H4 (cell line): ENCODE measurements at places on chromosomes 1 and 21. TPM values are rescaled to one million over a fixed set of nuclear protein-coding genes. Genes with fewer than 3 reads are reported as not detected.

GRCh38 chr1:7278045-7278444 is 492.8 kb downstream of the CAMTA1 start:
- no peak for DNase-seq

The TSPEAR gene
- total RNA-seq = 0.08 TPM in 1 of 2 replicates, not detected in the other

- peak; percentile 92 for DNase-seq
Observed at GRCh38 chr1:181088079-181089016, at the start of gene IER5. Gene IER5 (plus strand): TSS chr1:181088700. CDS start chr1:181088903, 203 bp downstream.

DNA sequence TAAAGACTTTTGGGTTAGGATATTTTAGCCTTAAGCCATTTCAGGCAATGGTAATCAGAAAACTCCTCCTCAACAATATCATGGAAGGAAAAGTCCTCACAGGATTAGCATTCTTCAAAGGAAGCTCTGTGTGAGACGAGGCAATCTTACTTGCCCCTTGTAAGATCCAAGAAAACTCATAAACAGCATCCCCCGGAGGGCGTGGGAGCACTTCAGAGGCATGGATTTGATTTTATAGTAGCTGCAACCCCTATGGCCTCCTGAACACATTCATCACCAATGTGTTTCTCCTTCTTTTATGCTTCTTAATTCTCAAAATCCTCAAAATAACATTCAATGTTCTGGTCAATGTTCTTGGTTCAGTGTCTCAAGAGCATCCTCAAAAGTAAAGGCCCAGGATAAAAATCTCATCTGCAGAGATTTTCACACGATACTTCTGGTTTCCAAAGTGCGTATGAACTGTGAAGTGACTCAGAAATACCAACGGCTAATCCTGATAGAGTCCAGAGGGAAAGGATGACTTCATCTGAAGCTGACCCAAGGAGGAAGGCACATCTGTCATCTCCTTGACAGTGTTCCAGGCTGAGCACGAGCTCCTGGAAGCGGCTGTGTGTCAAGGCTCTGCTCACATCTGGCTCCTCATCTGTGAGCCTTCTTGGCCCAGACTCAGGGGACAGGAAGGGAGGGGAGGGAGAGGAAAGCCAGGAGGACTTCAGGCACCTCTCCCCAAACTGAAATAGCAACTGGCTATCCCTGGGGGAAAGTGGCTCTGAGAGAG is 49.3 kb upstream of the PSEN2 start:
- peak; percentile 83 for DNase-seq

The GUCA2A gene
- total RNA-seq = not detected in 2 replicates
